ENCODE measurements at places on chromosomes 6 and 20. TPM values are rescaled to one million over a fixed set of nuclear protein-coding genes. Genes with fewer than 3 reads are reported as not detected.

GRCh38 chr6:135640449-135641111 lies 143.0 kb upstream of the AHI1 start:
- DNase-seq: no peak

DNA sequence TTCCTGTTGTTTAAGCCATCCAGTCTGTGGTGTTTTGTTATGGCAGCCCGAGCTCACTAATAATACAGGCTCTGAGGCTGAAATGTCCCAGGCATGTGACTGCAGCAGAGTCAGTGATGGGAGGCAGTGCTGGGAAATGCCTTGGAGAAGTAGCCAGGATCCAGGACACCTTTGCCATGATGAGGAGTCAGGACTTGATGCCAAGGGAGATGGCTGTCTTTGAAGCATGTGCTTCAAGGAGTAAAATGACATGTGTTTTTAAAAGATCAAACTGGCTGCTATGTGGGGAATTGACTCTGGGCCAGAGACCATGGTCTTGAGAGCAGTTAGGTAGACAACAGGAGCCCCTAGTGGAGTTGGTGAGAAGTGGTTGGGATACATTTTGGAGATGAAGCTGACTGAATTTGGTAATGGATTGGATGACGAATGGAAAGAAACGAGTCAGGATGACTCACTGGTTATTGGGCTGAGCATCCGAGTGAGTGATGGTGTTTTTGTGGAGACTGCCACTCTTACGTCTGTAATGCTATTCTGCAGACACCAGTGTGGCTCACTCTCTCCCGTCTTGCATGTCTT lies 322.2 kb downstream of the PLCB1 start:
- DNase-seq: no peak

The CPXM1 gene
- total RNA-seq: not detected

GRCh38 chr6:34958734-34959133 lies 69.7 kb downstream of the ANKS1A start:
- no peak for DNase-seq

DNA sequence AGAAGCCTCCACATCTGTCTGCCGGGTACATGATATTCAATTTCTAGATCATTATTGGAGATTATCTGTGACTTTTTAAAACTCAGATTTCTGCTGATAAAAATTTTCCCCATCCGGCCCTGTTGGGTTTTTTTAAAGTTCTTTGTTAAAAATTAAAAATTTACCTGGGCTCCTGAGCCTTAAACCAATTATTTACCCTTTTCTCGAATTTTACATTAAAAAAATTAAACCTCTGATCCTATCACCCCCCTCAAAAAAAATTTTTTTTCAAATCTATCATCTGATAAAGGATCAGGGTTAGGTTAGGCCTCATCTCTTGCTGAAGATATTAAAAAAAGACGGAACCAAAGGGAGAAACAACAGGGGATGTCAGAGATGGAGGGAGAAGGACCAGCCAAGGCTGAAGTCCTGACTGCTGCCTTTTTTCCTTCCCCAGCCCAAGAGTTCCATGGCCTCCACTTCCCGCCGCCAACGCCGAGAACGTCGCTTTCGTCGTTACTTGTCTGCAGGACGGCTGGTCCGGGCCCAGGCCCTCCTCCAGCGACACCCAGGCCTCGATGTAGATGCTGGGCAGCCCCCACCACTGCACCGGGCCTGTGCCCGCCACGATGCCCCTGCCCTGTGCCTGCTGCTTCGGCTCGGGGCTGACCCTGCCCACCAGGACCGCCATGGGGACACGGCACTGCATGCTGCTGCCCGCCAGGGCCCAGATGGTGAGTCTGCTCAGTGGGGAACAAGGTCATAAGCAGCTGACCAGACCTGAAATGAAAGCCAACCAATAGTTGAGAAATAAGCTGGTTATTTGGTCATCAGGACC lies 527 bp downstream of the NFKBIL1 start:
- no peak for DNase-seq

DNA sequence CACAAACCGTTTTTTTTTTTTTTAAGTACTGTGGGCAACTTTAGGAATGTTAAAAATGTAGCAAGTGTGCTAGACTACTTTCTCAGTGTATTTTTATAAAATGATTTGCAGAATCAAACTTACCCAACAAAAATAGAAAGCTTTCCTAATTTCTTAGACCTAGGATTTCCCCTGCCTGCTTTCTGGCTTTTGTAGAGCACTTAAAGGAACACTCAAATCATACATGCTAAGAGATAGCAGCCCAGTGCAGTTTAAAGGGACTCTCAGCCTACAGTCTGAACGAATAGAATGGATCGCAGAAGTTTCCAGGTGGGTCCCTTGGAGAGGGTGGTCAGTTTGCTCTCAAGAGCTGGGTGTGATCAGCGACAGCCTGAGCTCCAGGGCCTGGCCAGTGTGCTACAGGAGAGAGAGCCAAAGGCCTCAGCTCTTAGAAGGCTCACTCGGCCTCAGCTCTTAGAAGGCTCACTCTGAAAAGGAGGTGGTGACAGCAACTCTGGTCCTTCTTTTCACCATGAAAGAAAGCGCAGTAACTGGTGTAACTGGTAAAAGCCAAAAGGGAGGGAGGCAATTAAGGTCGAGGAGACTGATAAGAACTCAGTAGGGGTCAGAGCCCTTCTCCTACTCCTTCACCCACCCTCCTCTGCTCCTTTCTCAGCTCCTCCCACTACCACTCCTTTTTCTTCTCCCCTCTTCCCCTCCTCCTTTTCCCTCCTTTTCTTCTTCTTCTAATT lies 142.4 kb downstream of the ZFP64 start:
- peak; percentile 29 for DNase-seq

The TCP11 gene
- not detected for total RNA-seq

DNA sequence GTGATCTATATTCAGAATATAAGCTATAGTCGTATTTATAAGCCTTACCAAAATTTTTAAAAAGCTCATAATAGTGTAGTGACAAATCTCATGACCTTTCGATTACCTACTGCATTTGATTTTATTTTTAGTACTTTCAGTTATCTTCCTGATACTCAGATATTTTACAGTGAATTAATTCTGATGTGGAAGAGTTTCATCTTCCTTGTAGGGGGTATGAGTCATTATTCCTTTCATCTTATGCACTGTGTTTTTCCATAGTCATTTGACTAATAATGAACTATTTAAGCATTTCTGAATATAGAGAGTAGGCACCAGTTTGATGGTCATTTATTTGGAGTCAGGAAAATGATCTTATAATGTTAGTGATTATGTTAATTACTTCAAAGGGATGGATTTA lies 36.4 kb downstream of the HDGFL1 start:
- DNase-seq: no peak

The MUC22 gene
- total RNA-seq: not detected

- DNase-seq: peak; percentile 44
Observed at GRCh38 chr6:100823041-100823440, 58.1 kb downstream of the ASCC3 start.

GRCh38 chr20:24017458-24017755 lies 28.8 kb upstream of the GGTLC1 start:
- DNase-seq: no peak

GRCh38 chr6:5339786-5340185 lies 78.5 kb downstream of the FARS2 start:
- no peak for DNase-seq

The C20orf202 gene
- total RNA-seq: 0.10 TPM

GRCh38 chr20:63028461-63028921 lies 21.7 kb upstream of the BHLHE23 start:
- no peak for DNase-seq

DNA sequence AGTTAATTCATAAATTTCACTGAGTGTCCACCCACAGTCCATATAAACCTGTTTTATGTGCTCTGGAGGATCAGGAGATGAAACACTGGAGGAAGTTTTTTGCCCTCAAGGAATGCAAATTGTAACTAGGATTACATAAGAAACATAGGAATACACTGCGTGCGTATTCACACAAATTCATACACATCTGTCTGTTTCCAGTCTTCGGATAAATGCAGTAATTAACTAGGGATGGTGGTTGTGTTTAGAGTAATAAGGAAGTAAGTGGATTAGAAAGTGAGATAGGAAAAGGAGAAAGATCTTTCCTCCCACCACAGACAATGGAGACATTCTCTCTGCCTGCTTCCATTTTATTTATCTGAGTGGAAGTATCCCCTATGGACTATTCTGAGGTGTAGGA lies 35.7 kb upstream of the POPDC3 start:
- DNase-seq: no peak
